Stimulated activated CD8-positive, alpha-beta memory T cell treated with anti-CD3 and anti-CD28 coated beads, Interleukin-4, amount 100 ng/mL, for 4 hours (primary cell): ENCODE measurements at places on chromosomes 2 and 18.

GRCh38 chr2:110869472-110870446, 137.4 kb downstream of the ACOXL start:
- DNase-seq = no peak

GRCh38 chr2:155714983-155715382, 617.5 kb downstream of the NR4A2 start:
- no peak for DNase-seq

GRCh38 chr2:96514521-96514920, 9.4 kb upstream of the NEURL3 start:
- DNase-seq = no peak

DNA sequence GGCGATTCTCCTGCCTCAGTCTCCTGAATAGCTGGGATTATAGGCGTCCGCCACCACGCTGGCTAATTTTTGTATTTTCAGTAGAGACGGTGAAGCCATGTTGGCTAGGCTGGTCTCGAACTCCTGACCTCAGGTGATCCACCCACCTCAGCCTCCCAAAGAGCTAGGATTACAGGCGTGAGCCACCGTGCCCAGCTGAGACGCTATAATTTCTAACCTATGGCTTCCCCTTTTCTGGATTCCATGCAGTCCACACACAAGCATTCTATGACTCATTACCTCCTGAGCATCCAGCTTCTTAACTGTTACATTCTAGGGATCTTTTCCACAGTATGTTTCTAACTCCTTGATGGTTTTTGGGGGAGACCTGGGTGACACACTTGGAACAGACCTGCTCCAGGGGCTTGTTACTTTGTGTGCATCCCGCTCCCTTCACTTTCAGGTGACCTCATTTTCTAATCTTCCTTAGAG, 11.8 kb upstream of the KCMF1 start:
- no peak for DNase-seq

GRCh38 chr2:61998426-61998825, 93.0 kb downstream of the COMMD1 start:
- DNase-seq = no peak

GRCh38 chr2:239729681-239730566, 295.2 kb downstream of the NDUFA10 start:
- DNase-seq = no peak

GRCh38 chr2:69741229-69741574, 732 bp upstream of the ANXA4 start:
- no peak for DNase-seq

GRCh38 chr2:9405636-9406035, 17.7 kb downstream of the ITGB1BP1 start:
- no peak for DNase-seq

DNA sequence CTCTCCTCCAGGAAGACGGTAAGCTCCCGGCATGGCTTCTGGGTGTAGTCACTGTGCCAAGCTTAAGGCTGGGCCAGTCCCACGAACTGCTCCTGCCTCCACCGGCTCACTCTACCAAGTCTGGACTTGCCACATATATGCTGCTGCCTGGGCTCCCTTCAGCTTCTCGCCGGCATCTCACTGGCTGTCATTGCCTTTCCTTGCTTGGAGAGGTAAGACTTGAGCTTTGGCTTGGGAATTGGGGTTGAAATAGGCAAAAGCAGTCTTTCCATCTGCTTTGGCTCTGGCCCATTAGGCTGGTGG, 481.0 kb downstream of the TGIF1 start:
- no peak for DNase-seq
